Activated CD8-positive, alpha-beta T cell treated with anti-CD3 and anti-CD28 coated beads for 36 hours (primary cell): ENCODE measurements at places on chromosomes 7 and 10. TPM values are rescaled to one million over a fixed set of nuclear protein-coding genes. Genes with fewer than 3 reads are reported as not detected.

The SEMA4G gene
- 1.2 TPM for total RNA-seq

The C7orf57 gene
- total RNA-seq = 0.83 TPM

The ENTPD1 gene
- 4.6 TPM for total RNA-seq

The AIMP2 gene
- 50.6 TPM for total RNA-seq

The CCDC7 gene
- 5.5 TPM for total RNA-seq

The NPY4R2 gene
- total RNA-seq = not detected

The GJD4 gene
- not detected for total RNA-seq

The GUSB gene
- total RNA-seq = 48.6 TPM
